ENCODE measurements at places on chromosomes 1 and 21. TPM values are rescaled to one million over a fixed set of nuclear protein-coding genes. Genes with fewer than 3 reads are reported as not detected.

OR10Z1 gene
- not detected for total RNA-seq

TNFRSF1B gene
- total RNA-seq, result 10.7 TPM

SESN2 gene
- total RNA-seq, result 2.7 TPM

SIK1 gene
- 79.7 TPM for total RNA-seq

PADI4 gene
- 1.8 TPM for total RNA-seq

PLPPR4 gene
- total RNA-seq, result 18.3 TPM

ADAMTS1 gene
- 51.5 TPM for total RNA-seq

PGLYRP3 gene
- 2.4 TPM for total RNA-seq

PIGM gene
- 4.5 TPM for total RNA-seq

SPRR3 gene
- 58.0 TPM for total RNA-seq

DAB1 gene
- total RNA-seq, result 2.5 TPM

EPRS1 gene
- total RNA-seq, result 110 TPM

TNFRSF4 gene
- 2.9 TPM for total RNA-seq

PKP1 gene
- total RNA-seq, result 137 TPM

LRRC8B gene
- 10.7 TPM for total RNA-seq

NCMAP gene
- 2.6 TPM for total RNA-seq

TGFBR3 gene
- 69.2 TPM for total RNA-seq

HPCAL4 gene
- total RNA-seq, result 0.92 TPM

KIF26B gene
- total RNA-seq, result 4.0 TPM

CAPN9 gene
- total RNA-seq, result 0.82 TPM

CFH gene
- 126 TPM for total RNA-seq

PTTG1IP gene
- 172 TPM for total RNA-seq

ELAPOR1 gene
- 18.8 TPM for total RNA-seq

CRYBG2 gene
- 13.7 TPM for total RNA-seq

WNT2B gene
- total RNA-seq, result 6.1 TPM
